ENCODE measurements at places on chromosomes 1 and 21.

- no peak for DNase-seq
Measured at GRCh38 chr1:27931184-27931583, 3.6 kb upstream of the SMPDL3B start.

DNA sequence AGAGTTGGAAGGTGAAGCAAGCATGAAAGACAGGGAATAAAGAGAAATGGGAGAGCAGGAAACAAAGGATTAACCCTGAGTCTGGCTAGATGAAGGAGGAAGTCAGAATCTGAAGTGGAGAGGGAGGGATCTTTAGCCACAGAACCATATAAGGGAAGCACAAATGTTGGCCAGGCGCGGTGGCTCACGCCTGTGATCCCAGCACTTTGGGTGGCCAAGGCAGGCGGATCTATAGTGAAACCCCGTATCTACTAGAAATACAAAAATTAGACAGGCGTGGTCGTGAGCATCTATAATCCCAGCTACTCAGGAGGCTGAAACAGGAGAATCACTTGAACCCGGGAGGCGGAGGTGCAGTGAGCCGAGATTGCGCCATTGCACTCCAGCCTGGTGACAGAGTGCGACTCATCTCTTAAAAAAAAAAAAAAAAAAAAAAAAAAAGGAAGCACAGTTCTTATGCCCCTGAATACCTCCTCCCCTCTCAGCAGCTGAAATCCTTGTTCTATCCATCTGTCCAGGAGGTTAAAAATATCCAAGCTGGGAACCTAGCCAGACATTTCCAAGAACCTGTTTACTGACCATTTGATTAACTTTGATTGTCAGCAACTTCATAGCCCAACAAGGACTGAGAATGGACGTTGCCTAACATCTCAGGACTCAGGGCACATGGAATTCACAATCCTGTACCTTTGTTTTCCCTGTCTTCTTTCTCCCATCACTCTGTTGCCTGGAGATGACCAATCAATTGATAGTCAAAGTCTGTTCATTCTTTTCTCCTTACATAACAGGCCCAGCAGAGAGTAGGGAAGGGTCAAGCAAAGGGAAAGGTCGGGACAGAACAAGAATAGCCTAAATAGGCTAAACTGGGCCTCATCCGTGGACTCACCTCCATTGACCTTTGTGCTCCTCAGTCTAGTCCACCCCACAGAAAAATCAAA, 10.6 kb downstream of the TXNIP start:
- peak; percentile 79 for DNase-seq

GRCh38 chr1:234969581-234970400, 158.8 kb downstream of the TOMM20 start:
- DNase-seq = peak; percentile 86

DNA sequence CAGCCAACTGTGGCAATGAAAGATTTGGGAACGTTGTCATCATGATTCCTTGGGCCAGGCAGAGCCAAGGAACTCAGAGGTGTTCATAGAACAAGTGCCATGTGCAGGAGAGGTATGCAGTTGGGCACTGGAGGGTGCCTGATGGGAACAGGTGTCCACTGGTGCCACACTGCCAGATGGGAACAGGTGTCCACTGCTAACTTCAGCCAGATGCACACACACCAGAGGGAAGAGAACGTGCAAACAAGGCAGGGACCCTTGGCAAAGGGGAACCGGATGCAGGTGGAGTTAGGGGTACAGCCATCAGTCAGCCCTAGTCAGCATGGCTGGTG, 13.5 kb downstream of the OLFML2B start:
- no peak for DNase-seq

DNA sequence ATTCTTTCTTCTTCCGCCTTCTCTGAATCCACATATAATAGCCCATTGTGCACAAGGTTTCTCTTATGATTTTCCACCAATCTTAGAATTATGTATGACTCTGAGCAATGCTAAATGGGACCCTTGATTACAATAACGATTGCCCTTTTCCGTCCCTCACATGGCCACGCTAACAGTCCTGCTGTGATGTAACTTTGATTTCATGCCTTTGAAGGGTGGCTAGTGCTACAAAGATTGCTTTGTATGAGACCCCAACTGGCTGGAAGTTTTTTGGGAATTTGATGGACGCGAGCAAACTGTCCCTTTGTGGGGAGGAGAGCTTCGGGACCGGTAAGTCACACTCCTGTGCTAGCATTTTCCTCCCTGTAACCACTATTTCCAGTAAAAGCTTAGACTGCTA, 45.3 kb downstream of the PGM1 start:
- no peak for DNase-seq

GRCh38 chr1:79043506-79043905, 37.0 kb upstream of the ADGRL4 start:
- DNase-seq = no peak

GRCh38 chr1:3002349-3003038, 18.8 kb upstream of the ACTRT2 start:
- no peak for DNase-seq
